ENCODE measurements at places on chromosomes 16 and 17.

DNA sequence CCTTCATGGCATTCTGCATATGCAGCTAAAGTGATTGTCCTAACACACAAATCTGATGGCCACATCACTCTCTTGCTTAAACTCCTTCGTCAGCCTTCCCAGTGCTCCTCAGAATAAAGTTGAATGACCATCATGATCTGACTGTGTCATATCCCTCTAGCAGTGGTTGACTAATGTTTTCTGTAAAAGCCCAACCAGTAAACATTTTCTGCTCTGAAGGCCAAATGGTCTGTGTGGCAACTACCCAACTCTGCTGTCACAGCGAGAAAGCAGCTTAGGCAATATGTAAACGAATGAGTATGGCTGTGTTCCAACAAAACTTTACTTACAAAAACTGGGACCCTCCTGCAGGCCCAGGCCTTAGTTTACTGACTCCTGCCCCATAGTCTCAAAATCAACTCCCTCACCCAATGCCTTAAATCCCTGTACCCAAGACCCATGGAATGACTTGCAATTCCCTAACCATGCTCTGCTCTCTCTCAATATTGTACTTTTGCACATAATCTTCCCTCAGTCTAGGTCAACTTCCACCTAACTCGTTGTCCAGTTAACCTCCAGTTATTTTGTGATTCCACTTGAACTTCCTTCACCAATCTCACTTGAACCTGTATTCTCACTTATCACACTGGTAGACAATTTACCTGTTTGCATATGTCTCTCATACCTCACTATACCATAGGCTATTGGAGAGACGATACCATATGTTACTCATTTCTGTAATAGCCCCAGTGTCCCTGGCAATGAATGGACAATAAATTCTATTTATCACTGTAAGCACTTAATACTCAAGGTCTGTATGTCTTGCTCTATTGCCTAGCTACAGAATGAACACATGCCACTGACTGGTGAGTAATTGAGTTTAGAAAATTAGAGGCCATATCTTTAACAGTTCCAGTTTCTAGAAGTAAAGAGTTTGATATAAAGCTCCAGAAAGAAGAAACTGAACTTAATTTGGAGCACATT lies 29.1 kb downstream of the TMEM100 start:
- DNase-seq: no peak

GRCh38 chr17:57466017-57466471 lies 209.7 kb downstream of the MSI2 start:
- no peak for DNase-seq

GRCh38 chr16:68369697-68370580 lies 59.1 kb downstream of the PRMT7 start:
- DNase-seq: peak; percentile 77

GRCh38 chr17:59572301-59572924 lies 7.0 kb downstream of the DHX40 start:
- DNase-seq: no peak

- DNase-seq: no peak
Observed at GRCh38 chr16:87543436-87544191, 50.8 kb upstream of the ZCCHC14 start.

DNA sequence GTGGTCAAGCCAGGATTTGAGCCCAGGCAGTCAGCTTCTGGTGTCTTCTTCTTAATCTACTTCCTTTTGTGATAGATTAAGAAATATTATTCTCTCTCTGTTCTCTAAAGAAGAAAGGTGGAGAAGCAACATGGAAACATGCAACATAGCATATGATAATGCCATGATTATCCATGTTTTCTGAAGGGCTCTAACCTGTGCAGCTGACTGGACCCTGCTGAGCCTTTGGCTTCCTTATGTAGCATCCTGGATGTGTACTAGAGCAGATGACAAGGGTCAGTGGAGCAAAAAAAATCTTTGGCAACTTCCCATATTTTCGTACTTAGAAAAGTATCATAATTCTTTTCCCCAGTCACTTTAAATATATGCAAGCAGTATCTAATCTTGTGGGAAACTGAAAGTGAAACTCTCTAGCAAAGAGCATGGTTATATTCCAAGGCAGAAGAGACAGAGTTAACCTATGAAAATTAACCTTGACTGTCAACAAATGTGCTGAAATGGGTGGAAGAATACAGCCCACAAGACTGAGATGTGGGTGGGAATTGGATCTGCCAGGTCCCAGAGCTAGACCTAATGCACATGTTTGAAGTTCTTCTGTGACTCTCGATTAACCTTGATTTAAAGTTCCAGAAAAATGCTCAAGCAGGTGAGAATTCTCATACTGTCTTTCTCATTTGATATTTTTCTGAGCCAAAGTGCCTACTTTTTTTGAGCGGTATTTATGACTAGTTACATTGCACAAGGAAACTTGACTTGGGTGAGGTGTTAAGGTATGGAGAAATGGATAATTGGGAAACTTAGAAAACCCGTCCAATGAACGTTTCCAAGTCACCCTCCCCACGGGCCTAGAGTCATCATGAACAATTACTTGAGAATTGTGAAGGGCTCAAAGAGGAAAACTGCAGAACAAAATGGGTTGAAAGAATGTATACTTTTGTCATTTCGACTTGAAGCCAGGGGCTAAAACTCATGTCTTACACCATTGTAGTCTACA lies 248.6 kb downstream of the FTO start:
- no peak for DNase-seq

GRCh38 chr17:21551081-21551881 lies 141.0 kb upstream of the KCNJ18 start:
- DNase-seq: peak; percentile 53

DNA sequence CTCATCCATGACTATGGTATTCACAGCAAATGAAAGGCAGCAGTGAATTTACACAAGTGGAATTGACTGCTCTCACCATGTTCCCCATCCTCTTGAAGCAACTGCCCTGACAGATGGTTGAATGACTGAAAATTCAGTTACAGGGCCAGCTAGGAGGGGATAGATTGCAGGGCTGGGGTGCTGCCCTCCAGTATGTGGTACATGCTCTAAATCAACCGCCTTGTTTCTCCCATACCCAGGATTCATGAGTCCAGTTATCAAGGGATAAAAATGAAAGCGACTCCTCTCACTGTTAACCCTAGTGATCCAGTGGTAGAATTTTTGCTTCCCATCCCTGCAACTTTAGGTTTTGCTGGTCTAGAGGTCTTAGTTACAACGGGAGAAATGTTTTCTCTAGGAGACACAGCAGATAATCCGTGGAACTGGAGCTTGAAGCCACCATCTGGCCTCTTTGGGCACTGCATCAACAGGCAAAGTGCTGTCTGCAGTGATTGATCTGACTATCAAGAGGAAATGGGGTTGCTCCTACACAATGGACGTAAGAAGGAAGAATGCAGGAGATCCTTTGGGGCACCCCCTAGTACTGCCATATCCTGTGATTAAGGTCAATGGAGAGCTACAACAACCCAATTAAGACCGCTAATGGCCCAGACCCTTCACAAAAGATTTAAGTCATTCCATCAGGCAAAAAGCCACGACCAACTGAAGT lies 32.0 kb downstream of the SCPEP1 start:
- DNase-seq: no peak

DNA sequence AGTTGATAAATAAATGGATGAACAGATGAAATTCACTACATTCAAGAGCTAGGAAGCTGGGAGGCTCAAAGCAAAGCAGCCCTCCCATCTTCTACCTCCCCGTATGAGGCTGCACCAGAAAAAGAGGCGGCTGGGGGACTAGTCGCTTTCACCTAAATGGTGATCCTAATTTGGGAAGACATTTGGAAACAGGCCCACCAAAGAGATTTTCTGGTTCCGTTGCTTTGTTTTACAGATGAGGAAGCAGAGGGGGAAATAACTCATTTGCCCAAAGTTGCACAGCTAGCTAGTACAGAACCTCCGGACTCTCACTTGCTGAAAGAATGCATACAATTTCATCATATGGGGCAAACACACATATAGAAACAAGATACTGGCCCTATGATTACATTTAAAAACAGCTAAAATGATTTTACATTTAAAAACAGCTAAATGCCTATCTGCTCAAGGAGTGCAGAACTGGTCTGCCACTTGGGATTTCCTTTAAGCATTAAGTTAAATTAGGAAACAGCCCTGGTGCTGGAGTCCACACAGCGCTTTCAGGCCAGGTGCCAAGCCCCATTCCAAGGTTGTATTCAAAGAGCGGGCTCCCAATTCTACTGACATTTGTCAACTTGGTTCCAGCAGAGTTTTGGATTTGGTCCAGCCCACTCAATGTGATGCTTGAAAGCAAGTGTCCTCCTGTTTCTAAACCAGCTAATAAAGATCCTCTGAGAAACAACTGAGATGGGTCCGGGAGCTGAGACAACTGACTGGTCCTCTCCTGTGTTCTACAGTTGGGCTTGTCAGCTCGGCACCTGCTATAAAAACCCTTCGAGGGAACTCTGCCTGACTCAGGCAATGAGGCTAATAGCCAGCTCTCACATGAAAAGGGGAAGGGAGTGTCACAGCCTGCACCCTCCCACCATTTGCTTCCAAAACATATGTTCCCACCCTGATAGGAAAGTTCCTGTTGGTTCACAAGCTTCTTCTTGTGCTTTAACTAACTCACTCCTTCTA lies 11.7 kb downstream of the ERN1 start:
- DNase-seq: no peak

- DNase-seq: no peak
Observed at GRCh38 chr17:63634163-63634562, 11.9 kb downstream of the MAP3K3 start.

DNA sequence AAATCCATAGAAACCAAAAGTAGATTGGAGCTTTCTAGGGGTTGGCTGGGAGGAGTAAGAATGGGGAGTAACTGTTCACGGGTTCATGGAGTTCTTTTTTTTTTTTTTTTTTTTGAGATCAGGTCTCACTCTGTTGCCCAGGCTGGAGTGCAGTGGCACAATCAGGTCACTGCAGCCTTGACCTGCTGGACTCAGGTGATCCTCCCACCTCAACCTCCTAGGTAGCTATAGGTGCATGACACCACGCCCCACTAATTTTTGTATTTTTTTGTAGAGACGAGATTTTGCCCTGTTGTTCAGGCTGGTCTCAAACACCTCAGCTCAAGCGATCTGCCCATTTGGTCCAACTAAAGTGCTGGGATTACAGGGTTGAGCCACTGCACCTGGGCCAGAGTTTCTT lies 1.5 kb downstream of the NMRAL1 start:
- DNase-seq: no peak

DNA sequence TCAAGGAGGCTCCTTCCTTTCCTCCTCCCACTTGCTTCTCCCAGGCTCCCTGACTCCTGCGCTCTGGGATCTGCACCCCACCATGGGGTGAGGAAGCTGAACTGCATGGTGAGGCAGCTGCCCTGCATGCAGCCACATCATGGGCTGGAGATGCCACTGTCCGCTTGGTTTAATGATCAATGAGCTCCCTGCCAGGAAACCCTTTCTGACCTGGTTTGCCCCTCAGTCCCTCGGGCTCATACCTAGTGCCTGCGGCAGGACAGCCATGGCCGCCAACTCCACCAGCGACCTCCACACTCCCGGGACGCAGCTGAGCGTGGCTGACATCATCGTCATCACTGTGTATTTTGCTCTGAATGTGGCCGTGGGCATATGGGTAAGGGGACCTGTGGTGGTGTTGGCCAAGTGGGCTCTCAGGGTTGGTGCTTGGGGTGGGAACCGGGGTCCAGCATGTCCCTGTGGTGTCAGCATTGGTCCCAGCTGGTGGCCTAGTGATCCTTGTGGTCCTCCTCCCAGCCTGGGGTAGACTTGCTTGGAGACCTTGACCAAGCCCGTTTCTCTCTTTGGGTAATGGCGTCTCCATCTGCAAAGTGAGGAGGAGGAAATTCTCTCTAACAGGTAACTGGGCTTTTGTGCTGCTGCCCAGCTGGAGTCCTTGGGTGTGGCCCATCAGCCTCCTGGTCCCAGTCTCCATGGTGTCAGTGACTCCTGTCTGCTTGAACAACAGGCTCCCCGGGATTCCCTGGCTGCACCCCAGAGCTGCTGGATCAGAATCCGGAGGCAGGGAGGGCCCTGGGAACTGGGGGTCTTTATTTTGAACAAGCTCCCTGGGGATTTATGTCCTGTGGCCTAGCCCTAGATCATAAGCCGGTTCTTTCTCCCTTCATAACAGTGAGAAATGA lies at the start of gene SLC5A10:
Gene SLC5A10 (plus strand): TSS at position 225 of the 902 bp plus-strand sequence. CDS start 41 bp downstream, at position 266.
- peak; percentile 1 for DNase-seq

- DNase-seq: no peak
Observed at GRCh38 chr17:77330602-77331081, 189.9 kb downstream of the SEC14L1 start.

DNA sequence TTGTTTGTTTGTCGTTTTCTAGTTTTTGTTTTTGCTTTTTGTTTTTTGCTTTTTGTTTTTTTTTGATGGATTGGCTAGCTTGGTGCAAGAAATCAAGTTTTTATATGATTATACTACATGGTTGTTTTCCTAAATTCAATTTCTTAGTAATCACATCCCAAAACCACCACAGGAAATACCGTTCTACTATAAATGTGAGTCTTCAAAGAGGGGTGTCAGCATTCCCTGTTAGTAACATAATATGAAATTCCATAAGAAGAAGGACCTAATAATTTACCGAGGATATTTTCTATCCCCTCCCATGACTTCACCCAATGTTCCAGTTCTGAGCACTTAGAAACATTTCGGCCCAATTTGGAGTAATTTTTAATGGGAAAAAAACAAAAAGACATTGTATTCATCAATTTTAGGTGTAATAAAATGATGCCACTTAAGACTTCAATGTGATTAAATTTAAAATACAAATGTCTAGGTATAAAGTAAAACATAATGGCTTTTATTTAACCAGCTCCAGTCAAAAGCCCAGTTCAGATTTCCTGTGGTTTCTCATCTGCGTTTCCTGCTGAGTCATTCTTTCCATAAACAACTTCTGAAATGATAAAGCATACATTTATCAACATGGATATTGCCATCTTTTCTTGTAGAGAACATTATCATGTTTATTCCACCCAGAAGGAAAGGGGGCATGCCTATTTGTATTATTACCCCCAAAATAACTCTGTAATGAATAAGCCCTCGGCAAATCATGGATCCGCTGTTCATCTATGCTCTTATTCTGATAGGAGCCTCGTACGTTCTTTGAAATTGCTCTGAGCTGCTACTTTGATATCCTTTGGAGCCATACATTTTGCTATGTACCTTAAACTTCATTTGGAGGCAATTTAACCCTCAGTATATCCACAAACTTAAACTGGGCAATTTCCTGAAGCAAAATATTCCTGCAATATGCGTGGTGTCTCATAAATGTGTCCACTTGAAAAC lies 28.1 kb downstream of the HSBP1 start:
- no peak for DNase-seq

GRCh38 chr16:23826528-23827045 lies 9.2 kb upstream of the PRKCB start:
- DNase-seq: no peak

- no peak for DNase-seq
Observed at GRCh38 chr16:49336581-49336980, 37.0 kb upstream of the C16orf78 start.

- peak; percentile 32 for DNase-seq
Observed at GRCh38 chr17:55295411-55296170, 30.8 kb downstream of the HLF start.

GRCh38 chr16:24978370-24978914 lies 36.7 kb downstream of the ARHGAP17 start:
- no peak for DNase-seq
